ENCODE measurements at places on chromosomes 16 and 17.

DNA sequence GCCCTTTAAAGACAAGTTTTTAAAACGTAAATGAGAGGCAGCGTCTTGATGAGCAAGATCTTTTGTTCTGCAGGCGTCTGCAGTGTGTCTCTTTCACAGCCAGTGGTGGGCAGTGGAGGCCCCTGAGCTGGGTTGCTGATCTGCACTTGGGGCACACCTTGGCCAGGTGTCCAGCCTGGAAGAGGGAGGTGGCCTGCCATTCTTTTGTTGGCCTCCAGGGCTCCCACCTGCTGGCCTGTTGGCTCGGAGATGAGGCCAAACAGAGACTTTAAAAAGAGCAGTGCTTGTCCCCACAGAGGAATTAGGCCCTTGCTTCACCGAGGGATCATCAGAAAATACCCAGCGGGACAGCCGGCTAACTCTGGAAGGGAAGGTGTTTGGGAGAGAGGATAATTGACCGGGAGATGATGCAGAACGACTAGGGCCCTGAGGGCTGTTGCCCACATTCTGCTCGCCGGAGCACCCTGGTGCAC is 145.9 kb upstream of the PLCG2 start:
- DNase-seq, result no peak

GRCh38 chr16:75471723-75472633 is 7.5 kb upstream of the TMEM170A start:
- DNase-seq, result peak; percentile 60

GRCh38 chr16:65268331-65268730 is 146.5 kb upstream of the CDH11 start:
- DNase-seq, result no peak

DNA sequence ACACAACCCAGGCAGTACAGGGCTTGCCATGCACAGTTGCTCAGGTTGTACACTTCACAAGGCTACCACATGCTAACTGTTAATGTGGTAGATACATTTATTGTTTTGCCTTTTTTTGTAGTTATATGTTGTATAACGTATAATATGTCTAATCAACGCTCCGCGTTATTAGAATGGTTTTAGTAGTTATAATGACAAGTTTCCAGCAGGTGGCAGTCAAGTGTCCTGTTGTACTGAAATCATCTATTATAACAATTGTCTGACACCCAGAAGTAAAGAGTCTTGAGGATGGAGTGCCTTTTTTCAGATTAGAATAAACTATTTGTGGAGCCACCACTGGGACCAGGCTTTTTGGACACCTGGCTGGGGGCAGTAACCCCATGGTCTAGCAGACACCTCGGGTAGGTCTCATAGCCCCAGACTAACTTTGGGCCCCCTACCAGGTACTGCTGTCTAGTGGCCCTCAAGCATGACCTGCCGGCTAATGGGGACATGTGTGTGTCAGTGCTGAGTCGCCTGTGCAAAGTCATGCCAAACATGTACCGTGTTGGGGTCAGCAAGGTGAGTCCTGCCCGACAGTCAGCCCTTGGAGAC is 32.8 kb downstream of the MYO15A start:
- peak; percentile 50 for DNase-seq

GRCh38 chr17:78249818-78250806 is 18.7 kb downstream of the TMEM235 start:
- no peak for DNase-seq

- DNase-seq, result no peak
Observed at GRCh38 chr16:24753437-24753836, 24.0 kb downstream of the TNRC6A start.

Measured in left kidney (tissue), 8 donors.